ENCODE measurements at places on chromosomes 5 and 9.

DNA sequence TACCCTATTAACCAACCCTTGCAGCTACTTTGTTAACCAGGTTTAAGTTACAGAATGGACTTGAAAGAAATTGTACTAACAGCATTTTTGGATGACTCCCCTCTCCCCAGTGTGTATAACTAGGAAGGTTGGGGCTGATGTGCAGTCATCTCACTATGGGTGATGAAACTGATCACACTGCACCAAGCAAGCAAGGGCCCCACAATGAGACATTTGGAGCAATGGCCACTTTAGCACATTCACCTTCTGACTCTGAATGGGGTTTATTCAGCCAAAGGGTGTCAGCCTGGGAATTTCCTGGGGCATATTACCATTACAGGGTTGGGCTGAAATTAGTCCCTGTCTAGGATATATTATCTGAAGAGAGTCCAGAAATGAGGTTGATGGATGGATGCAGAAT, 18.7 kb upstream of the CYFIP2 start:
- DNase-seq = no peak

- DNase-seq = no peak
Measured at GRCh38 chr5:57776035-57776434, 293.4 kb upstream of the ACTBL2 start.

DNA sequence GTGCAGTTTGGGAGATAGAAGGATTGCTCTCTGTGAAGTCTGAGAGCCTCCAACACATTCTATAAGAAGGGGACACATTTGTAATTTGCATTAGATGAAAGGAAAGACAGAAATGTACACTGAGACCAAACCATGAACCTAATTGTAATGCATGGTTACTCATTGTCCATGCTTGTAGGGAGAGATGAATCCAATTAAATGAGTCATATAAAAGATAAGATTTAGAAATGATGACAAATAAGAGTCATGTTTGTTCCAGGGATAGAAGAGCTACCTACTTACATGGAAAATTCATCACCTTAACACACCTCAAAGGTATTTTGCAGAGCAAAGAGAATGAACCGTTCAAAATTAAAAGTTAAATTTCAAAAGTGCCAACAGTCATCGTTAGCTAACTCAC, 85.1 kb downstream of the FBXL7 start:
- no peak for DNase-seq

DNA sequence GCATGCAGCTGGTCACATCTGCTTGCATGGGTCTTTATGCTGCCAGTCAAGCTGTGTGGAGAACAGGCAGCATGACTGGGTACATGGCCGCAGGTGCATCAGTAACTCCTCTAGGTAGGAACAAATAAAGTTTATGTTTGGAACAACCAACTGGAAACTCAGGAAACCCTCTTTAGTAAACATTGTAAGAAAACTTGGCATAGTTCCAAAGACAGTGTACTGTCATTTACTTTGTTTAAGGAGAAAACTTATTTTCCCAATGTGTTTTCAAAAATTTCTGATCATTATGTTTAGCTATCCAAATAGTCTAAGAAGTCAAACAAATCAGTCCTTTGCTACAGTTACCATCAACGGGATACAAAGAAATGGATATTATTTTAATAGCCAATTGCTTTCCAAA, 386.0 kb downstream of the CHSY3 start:
- no peak for DNase-seq

DNA sequence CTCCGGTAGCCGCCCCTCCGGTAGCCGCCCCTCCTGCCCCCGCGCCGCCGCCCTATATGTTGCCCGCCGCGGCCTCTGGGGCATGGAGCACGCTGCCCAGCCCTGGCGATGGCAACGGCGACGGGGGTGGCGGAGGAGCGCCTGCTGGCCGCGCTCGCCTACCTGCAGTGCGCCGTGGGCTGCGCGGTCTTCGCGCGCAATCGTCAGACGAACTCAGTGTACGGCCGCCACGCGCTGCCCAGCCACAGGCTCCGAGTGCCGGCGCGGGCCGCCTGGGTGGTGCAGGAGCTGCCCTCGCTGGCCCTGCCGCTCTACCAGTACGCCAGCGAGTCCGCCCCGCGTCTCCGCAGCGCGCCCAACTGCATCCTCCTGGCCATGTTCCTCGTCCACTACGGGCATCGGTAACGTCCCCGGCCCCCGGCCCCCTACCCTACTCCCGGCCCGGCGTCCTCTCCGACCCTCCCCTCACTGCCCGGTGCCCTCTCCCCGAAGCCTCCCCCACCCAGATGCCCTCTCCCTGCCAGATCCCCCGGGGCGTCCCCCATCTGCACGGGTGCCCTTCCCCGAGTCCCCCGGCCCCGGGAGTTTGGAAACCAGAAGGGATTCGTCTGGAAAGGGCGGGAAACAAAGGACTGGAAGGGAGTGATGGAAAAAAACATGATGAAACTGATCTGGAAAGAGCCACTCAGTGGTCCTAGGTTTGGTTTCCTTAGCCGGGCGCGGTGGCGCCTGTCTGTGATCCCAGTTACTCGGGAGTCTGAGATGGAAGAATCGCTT, 417 bp downstream of the SRD5A1 start:
- no peak for DNase-seq

GRCh38 chr5:15234911-15235310, 265.1 kb upstream of the FBXL7 start:
- no peak for DNase-seq

DNA sequence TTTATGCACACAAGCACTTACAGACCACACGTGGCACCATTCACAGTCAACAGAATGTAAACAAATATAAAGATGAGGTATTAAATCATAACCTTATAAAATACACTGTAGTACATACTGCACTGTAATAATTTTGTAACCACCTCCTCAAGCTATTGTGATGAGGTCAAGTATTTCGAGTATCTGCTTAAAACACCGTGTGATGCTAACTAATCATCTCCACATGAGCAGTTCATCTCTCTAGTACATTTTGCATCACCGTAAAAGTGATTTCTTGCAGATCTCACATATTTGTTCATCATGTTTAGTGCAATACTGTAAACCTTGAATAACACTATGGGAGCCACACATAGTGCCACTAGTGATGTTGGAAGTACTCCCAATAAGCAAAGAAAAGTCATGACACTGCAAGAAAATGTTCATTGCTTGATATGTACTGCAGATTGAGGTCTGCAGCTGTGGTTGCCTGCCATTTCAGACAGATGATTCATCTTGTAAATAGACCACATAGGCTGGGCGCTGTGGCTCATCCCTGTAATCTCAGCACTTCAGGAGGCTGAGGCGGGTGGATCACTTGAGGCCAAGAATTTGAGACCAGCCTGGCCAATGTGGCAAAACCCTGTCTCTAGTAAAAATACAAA, 44.3 kb downstream of the FOXB2 start:
- peak; percentile 86 for DNase-seq

DNA sequence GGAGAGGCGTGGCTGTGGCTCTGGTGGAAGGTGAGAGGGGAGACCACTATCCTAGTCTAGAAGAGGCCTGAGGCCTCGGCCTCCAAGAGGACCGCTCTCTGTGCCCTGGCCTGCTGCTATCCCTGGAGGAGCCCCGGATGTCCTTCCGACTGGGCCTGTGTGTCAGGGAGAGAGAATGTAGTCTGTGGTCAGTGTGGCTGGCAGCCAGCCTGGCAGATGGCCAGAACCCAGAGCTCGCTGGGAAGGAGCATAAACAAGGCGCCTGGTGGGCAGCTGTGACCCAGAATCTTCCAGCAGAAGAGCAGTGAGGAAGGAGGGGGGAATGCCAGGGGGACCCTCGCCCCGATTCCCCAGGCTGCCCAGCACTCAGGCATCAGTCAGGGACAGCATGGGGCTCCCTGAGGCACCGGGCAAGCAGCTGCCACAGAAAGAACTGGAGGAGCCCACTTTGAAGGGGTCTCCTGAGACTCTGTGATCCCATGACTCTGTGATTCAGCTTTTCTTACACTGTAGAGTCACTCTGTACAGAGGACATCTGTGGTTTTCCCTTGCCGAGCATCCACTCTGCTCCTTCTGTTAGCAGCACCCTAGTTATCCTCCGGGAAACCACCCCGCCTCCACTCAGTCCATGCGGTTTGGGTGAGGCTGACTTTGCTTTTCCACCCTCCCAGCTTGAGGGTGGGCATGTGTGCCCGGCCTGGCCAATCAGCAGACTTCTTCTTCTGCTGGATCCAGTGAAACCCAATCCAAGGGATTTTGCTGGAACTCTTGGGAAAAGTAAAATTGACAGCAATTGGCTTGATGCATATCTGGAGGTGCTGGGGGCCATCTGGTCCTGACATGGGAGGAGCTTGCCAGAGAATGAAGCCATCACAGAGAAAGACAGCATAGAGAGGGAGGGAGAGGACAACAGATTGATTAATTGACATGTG, 46.2 kb upstream of the PWWP2A start:
- DNase-seq = peak; percentile 100

- DNase-seq = no peak
Measured at GRCh38 chr9:119934497-119934896, 565.3 kb upstream of the BRINP1 start.

GRCh38 chr9:13190040-13190439, 89.5 kb downstream of the MPDZ start:
- DNase-seq = no peak

DNA sequence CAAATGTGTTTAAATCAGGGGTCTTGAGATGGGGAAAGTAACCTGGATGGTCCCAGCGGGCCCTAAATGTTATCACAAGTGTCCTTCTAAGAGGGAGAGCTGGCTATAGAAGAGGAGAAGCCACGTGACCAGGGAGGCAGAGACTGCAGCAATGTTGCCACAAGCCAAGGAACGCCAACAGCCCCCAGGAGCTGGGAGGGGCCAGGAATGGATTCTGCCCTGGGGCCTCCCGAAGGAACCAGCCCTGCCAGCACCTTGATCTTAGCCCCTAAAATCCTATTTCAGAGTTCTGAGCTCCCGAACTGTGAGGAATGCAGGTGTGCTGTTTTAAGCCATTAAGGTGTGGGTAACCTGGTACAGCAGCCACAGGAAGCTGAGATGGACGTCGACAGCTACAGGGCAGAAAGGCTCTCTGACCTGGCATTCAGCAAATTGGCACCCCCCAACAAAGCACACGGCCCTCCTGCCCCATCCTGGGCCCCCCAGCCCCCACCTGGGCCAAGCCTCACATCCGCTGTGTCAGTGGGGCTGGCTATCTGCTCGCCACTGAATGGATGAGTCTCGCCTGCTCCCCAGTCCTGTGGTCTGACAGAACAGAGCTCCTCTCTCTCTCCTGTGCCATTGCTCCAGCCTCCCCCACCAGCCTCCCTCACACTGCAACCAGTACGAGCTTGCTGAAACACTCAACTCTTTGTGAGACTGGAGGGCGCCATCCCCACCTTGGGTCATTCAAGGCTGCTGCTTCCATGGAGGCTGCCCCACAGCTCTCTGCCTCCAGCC, 78.8 kb downstream of the ADAMTS2 start:
- DNase-seq = peak; percentile 52

DNA sequence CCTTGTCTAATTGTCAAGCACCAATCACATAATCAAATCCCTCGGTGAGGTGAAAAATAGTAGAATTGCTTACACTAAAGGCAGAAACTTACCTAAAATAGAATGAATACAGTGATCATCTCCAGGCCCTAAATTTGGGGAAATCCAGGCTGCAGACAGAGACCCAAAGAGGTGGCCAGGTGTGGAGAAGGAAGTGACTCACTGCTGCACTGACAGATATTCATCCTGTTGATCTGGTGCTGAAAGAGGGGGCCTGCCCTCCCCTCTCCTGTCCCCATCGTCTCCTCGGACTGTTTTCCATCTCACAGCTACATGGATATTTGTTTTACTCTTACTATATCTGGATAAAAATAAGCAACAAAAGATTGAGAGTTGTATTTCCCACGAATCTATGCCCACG, 15.9 kb downstream of the OR2Y1 start:
- DNase-seq = no peak

GRCh38 chr5:152437866-152438265, 32.8 kb upstream of the NMUR2 start:
- DNase-seq = no peak

GRCh38 chr5:91670122-91670521, 287.0 kb upstream of the ARRDC3 start:
- no peak for DNase-seq

- DNase-seq = no peak
Measured at GRCh38 chr5:122111460-122111859, 17.9 kb upstream of the ZNF474 start.

- DNase-seq = no peak
Measured at GRCh38 chr9:137429974-137430722, 7.0 kb downstream of the NOXA1 start.

GRCh38 chr5:122870219-122870856, 24.9 kb downstream of the SNX24 start:
- DNase-seq = peak; percentile 71

GRCh38 chr5:79613549-79613948, 1.3 kb downstream of the TENT2 start:
- no peak for DNase-seq

- DNase-seq = no peak
Measured at GRCh38 chr9:119195521-119195920, 173.7 kb downstream of the BRINP1 start.

Data from fibroblast of mammary gland (primary cell).